ENCODE measurements at places on chromosomes 16 and 17. TPM values are rescaled to one million over a fixed set of nuclear protein-coding genes. Genes with fewer than 3 reads are reported as not detected.

DNA sequence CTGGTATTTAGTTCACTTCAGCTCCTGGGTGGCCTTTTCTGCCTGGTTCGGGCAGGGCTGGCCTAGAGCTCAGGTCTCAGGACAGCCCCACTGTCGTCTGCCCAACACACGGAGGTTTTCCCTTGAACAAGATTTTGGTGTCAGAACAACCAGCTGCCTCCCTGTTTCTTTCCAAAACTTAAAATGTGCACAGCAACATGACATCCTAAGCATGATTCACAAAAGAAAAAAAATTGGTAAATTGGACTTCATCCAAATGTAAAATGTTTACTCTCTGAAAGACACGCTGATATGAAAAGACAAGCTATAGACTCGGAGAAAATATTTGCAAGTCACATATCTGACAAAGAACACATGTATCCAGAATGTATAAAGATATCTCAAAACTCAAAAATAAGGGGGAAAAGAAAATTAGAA lies 197.8 kb upstream of the CHMP6 start:
- DNase-seq, result peak; percentile 30

DNA sequence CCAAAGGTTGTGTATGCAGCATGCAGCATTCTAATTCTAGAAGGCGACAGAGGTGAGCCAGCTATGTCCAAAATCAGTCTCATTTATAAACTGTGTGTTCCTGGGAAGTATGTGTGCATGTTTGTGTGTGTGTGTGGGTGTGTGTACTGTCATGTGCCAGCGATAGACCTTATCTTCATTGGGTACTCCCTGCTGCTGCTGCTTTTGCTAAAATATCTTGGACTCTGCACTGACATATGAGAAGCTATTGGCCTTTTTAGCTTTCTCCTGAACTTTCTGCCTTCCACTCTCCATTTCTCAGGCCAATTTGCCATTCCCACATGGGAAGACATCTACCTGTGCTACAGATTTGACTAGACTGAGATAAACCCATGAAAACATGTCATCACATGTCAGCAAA lies 2.0 kb upstream of the LPO start:
- DNase-seq, result no peak

DNA sequence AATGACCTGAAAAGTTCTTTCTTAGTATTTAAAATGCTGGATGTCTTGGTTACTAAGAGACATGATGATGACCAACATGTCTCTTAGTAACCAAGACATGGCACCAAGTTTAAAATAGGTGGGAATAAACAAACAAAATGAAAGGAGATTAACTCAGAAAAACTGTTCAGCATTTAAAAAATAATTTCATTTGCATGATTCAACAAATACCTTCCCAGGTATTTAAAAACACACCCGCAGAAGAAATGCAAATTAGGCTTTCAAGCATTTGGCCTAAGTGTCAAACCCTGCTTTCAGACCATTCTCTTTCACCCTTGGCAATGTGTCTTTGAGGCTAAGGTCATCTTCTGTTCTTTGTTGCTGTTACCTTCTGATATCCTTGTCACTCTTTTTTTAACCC lies 91.4 kb upstream of the CORO6 start:
- DNase-seq, result no peak

The HSPB9 gene
- total RNA-seq, result not detected

The HEATR3 gene
- 13.9 TPM for total RNA-seq

The TBC1D3I gene
- total RNA-seq, result not detected

The ATP1B2 gene
- 2.2 TPM for total RNA-seq

The CDRT15L2 gene
- not detected for total RNA-seq
